Activated naive CD4-positive, alpha-beta T cell treated with anti-CD3 and anti-CD28 coated beads, Interleukin-2, amount 50 U/mL, for 16 hours (primary cell): ENCODE measurements at places on chromosomes 1 and 21.

DNA sequence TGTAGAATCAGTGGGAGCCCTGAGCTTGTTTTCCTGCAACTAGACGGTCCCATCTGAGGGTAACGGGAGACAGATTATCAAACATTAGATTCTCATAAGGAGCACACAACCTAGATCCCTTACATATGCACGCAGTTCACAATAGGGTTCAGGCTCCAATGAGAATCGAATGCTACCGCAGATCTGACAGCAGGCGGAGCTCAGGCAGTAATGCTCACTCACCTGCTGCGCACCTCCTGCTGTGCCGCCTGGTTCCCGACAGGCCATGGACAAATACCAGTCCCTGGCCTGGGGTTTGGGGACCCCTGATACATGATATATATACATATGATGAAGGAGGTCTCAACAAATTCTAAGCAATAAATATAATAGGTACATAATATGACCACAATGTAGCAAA, 19.7 kb upstream of the SMIM12 start:
- no peak for DNase-seq

DNA sequence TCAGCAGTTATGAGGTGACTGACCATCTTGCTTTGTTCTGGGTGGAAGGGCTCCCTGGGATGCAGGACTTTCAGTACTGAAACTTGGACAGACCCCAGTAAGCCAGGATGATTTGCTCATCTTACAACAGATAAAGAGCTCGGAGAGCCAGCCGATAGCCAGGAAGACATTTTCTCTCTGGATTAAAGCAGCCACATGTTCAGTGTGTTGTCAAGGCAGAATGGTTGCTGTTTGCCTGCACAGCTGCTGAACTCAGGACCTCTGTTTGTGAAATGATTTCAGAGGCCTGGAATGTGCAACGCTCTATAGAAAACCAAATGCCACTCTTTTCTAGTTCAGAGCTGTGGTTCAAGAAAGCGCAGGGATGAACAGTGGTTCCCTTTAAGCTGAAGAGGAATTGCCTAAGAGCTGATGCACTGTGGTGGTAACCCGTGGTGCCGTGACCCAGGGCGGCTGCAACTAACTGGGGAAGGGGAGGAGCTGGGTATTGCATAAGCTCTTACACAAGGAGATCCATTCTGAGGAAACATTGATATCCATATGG, 40.7 kb downstream of the CASQ2 start:
- no peak for DNase-seq

DNA sequence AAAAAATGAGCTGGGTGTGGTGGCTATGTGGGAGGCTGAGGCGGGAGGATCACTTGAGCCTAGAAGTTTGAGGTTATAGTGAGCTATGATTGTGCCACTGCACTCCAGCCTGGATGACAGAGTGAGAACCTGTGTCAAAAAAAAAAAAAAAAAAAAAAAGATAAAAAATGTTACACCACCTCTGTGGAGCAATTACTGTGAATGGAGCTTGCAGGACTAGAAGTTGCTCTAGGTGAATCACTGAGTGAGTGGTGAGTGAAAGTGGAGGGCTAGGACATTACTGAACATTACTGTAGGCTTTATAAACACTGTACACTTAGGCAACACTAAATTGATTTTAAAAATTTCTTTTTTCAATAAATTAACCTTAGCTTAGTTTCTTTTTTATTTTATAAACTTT, 21.9 kb downstream of the TLCD4 start:
- DNase-seq = no peak

GRCh38 chr1:86455073-86455472, 13.7 kb upstream of the CLCA1 start:
- DNase-seq = no peak

GRCh38 chr1:63648689-63649088, 55.5 kb downstream of the PGM1 start:
- no peak for DNase-seq

DNA sequence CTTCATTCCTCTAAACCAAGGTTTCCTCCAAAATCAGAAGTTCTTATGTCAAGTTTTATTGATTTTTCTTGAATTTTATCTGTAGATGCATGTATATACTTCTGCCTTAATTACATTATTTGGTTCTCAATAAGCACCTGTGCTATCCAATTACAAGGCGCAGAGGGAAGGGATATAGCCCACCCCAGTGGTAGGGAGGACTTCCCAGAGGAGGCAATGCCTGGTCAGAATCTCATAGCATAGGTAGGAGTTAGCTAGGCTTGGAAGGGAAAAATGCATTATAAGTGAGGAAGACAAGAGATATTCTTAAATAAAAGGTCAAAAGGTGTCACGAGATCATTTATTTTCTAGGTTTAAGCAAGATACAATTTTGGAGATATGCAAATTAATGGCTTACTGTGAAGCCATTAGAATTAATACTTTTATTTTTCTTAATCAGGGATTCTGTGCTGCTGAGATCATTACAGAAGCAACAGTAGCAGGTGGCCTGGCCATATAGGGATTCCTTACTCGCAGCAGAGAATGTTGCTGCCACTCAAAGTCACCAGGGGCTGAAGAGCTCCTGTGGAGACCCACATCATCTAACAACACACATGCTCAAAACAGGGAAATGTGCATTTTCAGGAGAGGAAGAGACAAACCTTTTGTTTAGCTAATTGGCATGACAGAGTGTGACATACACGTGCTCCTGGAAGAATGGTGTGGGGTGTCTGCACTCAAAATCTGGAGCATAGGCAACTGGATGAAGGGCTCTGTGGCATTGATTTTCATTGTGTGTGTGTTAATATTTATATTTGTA, 178.3 kb downstream of the ATG4C start:
- no peak for DNase-seq

DNA sequence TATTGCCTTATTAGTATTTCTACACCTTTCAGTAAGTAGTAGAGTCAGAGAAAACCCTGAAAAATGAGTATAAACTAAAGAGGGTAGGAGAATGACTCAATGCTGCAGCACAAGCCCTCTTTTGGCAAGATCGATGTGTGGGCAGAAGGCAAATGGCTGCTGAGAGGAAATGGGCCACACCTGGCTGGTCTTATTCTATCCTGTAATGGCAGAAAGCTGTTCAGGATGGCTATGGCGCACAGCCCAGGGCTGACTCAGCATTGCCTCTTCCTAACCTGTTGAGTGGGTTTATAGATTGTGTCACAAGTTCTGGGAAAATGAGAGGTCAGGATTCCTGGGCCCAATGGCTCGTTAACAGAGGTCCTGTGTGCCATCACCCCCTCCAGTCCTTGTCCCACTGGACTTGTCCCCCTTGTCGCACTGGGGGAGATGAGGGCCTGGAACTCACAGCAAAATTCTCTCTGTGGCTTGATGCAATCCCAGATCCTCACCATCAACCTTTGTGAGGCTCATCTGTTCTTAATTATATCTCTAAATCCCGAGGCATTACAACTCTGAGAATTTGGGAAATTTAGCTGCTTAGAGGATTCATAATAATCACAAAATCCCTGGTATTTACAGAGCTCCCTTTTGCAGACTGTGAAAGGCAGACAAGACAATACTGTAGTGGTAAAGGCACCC, 13.2 kb downstream of the HMGB4 start:
- DNase-seq = no peak

DNA sequence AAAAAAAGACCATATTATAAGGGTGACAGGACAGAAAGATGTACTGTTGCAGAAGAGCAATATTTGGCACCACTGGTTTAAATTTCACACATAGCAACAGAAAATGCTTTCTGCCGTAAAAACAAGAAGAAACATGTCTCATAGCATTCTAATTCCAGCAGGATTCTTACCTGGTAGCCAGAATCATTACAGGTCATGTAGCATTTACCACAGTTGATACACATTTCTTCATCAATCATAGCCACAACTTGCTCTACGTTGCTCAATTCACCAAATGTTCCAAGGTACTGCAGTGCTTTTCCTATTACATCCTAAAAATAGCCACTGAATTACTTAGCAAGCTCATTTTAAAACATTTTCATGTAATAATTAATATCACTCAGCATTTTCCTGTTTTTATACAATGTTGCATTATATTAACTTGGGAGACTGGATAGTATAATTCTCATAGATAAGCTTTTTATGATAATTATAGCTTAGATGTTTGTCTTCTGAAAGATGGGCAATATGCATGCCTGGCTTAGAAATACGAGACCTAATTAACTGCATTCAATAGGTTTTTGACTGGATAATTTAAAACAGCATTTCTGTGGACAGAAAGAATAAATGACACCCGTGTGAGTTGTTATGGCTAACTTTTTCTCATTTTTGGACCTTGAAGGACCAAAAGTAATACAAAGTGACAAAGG, 360.7 kb downstream of the PTBP2 start:
- DNase-seq = no peak

DNA sequence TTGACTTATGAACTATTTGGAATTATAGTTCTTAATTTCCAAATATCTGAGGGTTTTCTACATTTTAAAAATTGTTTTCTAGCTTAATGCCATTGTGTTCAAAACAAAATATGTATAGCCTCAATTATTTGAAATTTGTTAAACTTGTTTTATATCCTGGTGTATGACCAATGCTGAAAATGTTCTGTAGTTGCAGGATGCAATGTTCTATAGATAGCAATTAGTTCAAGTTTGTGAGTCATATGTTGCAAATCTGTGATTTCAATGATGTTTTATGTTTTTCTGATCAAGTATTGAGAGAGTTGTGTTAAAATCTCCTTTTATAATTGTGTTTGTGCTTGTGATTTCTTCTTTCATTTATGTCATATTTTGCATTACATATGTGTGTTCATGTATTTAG, 517.5 kb downstream of the ADGRL2 start:
- no peak for DNase-seq

DNA sequence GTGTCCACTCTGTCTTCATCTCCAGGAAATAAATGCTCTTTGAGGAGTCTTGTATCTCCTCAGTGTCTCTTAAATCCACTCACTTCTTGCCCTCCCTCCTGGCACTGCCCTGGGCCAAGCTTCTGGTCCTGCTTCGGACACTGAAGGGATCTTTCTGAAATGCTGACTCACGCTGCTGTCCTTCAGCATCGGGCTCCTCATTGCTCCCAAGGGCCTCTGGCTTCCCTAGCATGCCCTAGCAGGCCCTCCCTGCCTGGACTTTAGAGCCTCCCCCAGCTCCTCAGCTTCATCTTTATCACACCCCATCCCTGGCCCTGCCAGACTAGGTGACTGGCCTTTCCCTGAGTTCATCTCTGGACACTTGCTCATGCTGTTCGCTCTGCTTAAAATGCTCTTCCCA, 96.6 kb downstream of the FOXD2 start:
- DNase-seq = no peak

DNA sequence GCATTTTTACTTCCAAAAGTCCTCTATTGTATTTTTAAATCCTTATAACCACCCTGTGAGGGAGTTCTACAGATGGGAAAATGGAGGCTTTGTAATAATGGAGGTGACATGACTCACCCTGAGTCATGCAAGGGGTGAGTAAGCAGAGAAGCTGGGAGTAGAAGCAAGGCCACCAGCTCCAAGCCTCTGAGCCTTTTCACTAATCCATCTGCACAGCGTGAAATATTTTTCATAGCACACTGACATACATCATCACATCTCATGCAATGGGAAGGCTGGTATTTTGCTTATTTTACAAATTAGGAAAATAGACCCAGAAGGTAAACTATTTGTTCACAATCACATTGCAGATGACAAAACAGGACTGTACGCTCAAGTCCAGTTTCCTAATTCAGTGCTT, 96.9 kb downstream of the KCNH1 start:
- no peak for DNase-seq

DNA sequence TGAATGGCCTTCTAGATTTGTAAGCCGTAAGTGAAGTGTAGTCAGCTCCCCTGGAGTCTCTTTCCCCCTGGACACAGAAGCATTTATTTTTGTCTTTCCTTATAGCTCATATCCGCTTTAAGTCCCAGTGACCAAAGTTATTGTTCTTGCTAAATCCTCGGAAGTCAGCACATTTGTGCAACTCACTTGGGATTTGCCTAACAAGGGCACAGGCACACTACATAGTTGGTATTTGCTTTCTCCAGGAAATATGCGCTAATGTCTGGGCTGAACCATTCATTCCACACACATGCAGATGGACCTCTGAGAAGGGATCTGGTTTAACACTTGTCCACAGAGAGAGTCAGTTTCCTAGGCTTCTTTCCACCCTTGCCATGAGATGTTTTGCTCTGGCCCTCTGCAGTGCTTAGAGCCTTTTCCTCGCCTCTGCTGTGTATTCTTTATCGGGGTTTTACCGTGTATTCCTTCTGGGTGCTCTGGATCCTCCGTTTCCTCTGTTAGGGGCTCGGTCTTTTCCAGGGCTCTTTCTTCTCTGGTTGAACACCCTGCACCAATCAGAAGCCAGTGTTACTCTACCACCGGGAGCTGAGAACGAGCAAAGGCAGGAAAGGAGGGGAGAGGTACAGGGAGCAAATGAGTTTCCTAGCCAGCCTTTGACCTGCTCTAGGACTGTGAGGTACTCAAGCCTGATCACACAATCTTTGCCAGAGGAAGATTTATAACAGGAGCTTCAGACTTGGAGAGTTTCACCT, 72.4 kb downstream of the ABCA4 start:
- no peak for DNase-seq

DNA sequence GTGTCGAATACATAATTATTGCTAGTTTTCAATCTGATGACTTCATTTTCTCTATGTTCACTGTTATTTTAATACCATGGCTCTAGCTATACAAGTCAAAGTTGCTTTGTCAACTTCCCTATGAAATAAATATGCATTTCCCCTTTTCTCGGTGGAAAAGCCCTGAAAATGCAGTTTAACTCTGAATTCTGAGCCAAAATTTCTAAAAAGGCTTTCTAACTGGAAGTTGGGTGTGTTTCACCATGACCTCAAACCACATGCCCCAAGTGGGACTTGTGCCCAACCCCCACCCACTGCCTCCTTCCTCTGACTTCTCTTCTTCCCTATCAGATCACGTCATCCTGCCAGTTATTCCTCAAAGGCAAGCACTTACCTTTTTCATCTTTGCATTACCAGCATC, 8.9 kb downstream of the MKNK1 start:
- no peak for DNase-seq

GRCh38 chr1:116931016-116931918, 21.6 kb downstream of the PTGFRN start:
- DNase-seq = no peak

- DNase-seq = no peak
Measured at GRCh38 chr1:34839526-34840305, 19.8 kb downstream of the SMIM12 start.

DNA sequence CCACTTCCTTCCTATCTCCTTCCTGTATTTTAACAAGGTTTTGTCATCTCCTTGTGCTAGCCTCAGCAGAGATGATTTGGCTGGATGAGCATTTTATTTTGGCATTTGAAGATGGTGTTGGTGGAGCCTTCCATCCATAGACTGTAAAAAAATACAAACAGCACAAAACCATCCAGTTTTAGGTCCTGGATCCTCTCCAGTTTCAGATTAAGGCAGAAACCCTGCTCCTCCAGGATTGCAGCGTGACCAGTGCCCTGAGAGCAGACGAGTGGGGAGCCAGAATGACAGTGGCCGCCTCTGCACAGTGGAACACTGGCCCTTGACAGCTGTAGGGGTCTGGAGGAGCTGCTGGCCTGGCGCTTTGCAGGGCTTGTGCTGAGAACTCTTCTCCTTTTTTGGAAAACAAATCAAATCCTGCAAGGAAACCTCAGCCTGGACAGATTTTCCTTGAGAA, 72.2 kb upstream of the GADD45A start:
- DNase-seq = no peak

GRCh38 chr1:239952348-239953308, 139.1 kb upstream of the FMN2 start:
- no peak for DNase-seq

GRCh38 chr1:238552271-238552670, 661.5 kb upstream of the ZP4 start:
- no peak for DNase-seq
